Amniotic epithelial cell (primary cell): ENCODE measurements at places on chromosomes 12 and 14.

- no peak for DNase-seq
Measured at GRCh38 chr14:67059596-67059995, 129.6 kb upstream of the GARIN2 start.

GRCh38 chr14:74669846-74670245, 43.0 kb downstream of the AREL1 start:
- no peak for DNase-seq

GRCh38 chr14:64680714-64681065, 23.5 kb upstream of the PLEKHG3 start:
- no peak for DNase-seq

GRCh38 chr14:80109055-80109454, 102.2 kb downstream of the DIO2 start:
- DNase-seq, result no peak

GRCh38 chr12:116376354-116377193, 99.1 kb upstream of the MED13L start:
- DNase-seq, result peak; percentile 79

DNA sequence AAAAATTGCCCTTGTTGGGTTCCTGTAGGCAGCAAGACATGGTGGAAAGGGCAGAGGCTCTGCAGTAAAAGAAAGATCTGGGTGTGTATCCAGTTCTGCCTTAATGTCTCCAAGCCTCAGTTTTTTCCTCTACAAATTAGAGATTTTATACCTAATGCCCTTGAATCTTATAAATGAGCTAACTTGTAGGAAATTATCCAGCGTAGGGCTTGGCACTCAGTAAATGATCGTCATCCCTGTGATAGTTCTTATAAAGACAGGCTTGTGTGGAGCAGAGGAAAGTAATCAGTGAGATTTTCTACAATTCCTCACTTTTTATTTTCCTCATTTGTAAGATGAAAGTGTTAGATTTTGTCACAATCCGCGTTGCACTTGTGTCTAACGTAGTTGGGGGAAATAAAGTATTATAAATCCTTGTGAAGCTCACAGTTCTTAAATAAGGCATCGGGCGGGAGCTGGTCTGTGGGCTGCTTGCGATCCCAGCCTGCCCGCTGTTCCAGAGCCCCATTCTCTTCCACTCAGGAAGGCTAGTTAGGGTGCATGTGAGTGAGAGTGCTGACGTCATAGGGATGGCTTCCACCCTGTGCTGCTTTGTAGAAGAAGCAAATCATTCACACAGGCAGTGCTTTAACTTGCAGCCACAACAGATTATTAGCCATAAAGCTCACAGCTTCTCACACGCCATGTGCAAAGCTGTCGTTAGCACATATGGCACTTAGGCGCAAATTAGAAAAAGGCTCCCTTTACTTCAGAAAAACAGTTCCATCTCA, 87.6 kb downstream of the EML1 start:
- DNase-seq, result peak; percentile 4

DNA sequence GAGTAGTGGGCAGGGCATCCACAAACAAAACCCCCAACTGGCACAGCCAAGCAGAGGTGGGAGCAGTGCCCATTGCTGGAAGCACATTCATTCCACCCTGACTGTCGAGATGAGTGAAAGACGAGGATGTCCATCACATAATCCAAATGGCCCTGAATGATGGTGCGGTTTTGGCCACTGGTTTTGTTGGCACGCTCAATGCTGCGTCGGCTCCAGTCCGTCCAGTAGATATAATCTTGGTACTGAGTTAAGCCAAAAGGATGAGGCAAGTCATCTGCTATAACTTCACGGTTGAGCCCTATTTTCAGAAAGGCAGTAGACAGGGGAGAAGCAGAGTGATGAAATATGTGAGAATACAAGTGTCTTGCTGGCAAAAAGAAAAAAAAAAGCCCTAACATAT, 88.1 kb downstream of the BCL2L14 start:
- no peak for DNase-seq

- DNase-seq, result no peak
Measured at GRCh38 chr12:4069670-4070010, 196.4 kb upstream of the PARP11 start.

DNA sequence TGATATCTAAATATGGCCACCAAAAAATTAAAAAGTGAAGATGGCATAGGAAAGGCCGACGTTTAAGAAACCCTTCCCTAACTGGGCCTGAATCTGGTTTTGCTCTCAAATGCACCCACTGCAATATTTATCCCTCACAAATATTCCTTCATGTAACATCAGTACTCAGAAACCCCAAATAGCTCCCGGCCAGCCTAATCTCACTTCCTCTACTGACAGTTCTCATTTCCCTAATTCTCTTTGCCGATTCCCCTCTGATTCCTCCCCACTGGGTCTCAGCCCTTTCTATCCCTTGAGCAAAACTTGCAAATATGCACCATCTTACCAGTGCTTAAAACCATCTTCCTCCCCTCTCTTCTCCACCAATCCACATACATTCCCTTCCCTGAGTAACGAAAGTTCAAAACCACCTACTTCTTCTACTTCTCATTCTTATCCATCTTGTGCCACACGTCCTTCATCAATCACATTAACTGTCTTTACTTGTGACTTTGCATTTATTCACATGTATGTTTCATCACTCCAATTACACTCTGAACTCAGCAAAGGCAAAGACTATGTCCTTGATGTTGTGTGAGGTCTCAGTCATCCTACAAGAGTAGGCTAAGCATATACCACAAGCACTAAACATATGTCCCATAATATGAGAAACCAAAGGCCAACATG, 23.1 kb downstream of the KCNK10 start:
- no peak for DNase-seq

- DNase-seq, result peak; percentile 32
Measured at GRCh38 chr12:304805-305204, 42.2 kb upstream of the SLC6A13 start.

DNA sequence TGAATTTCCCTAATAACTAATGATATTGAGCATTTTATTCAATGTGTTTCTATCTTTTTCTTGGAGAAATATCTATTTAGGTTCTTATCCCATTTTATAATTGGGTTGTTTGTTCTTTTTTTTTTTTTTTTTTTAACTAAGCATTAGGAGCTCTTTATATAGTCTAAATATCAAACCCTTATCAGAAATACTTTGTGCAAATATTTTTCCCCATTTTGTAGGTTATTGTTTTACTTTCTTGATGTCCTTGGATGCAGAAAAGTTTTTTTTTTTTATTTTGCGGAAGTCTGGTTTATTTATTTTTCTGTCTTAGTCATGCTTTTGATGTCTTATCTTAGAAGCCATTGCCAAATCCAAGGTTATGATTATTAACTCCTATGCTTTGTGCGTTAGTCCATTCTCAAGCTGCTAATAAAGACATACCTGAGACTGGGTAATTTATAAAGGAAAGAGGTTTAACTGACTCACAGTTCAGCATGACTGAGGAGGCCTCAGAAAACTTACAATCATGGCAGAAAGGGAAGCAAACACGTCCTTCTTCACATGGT, 434.3 kb upstream of the TBX3 start:
- peak; percentile 84 for DNase-seq
